Kidney tubule cell (primary cell): ENCODE measurements at places on chromosomes 1 and 21.

GRCh38 chr1:23848673-23849616 lies 19.1 kb downstream of the FUCA1 start:
- peak; percentile 78 for DNase-seq

DNA sequence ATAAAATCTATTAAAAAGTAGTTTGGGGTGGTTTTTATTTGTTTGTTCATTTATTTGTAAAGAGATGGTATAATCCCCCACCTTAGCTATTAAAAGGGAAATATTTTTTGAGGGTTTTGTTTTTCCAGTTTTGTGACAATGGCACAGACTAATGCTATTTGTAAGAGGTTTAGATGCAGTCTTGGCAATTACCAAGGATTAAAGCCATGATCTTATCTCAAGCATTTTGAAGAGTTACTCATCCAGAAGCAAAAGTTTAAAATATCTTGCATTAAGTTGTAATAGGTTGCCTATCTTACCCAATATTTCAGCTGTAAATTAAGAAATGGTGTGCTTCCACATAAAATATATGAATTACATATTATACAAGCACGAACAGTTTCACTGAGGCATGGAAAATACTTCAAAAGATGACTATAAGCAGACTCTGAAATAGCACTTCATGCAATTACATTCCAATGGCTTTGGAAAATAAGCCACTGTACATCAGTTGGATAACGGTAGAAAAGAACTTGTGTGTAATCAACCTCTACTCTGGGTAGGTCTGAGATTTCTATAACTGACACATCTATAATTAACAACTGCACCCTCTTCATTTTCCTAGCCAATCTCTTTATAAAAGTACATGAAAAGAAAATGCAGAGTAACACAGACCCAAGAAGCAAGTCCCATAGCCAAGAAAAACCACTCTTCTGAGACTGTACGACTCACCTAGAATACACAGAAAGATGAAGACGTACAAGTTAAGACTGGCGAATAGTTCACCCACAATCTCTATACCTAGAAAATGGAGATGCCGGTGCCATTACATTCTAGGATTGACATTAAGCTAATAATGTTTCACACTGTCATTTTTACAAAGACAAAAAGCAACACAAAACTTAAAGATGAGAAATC lies 95.2 kb downstream of the PTPN14 start:
- peak; percentile 28 for DNase-seq

GRCh38 chr1:186059311-186059710 lies 315.7 kb downstream of the TPR start:
- DNase-seq: peak; percentile 82

GRCh38 chr1:247445526-247446356 lies 12.2 kb downstream of the OR2B11 start:
- DNase-seq: no peak

DNA sequence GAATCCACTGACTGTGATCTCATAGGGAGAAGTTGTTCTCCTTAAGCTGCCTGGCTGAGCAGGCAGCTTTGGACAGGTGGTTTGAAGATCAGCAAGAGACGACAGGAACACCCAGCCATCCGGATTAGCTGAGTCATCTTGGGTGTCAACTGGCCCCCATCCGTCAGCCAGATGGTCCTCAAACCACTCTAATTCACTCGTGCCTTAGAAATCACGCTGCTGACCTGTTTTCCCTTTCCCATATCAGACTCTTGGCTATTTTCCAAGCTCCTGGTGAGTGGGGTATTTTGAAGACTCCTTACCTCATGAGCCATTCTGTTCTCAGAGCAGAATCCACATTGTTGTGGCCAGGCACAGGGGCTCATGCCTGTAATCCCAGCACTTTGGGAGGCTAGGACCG lies 149.1 kb upstream of the L1TD1 start:
- peak; percentile 44 for DNase-seq
